ENCODE measurements at places on chromosomes 5 and 9.

- no peak for DNase-seq
Measured at GRCh38 chr5:7663808-7664207, 187.1 kb downstream of the CFAP90 start.

DNA sequence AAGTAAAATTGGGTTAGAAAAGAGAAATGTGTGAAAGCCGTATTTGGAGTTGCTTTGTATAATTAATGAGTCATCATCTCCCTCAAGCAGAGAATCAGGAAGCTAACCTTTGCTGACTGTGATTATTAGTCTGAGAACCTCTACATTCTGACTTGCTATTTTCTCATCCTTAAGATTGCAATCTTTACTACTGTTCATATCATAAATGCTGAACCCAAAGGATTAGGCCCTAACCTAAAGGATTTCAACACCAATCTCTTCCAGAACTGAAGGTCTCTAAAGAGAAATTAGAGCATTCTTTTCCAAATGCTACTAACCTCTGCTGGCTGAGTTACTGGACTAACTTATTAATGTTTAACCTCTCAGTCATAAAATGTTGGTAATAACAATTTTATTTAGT is 538.1 kb upstream of the MEF2C start:
- peak; percentile 29 for DNase-seq

GRCh38 chr9:129221233-129221632 is 43.2 kb upstream of the IER5L start:
- no peak for DNase-seq

- DNase-seq = no peak
Measured at GRCh38 chr9:128901822-128902221, 19.0 kb upstream of the PHYHD1 start.

GRCh38 chr9:84823421-84824271 is 154.1 kb downstream of the NTRK2 start:
- DNase-seq = no peak

- DNase-seq = no peak
Measured at GRCh38 chr5:74441616-74442015, 198.9 kb downstream of the ENC1 start.

DNA sequence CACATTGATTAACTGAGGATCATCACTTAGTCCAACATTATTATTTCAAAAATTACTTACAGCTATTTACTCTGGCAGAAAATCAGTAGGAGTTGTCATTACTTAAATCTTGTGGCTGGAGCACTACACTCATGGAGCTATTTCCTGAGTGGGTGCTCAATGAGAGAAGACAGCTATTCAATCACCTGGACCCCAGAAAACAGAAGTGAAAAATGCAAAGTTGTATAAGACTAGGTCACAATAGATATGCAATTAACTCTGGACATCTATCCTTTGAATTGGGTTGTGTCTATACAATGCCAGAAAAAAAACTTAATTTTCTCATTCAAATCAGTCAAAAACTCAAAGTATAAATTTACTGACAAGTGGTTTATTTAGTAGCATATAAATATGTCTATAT is 340.9 kb downstream of the EFNA5 start:
- no peak for DNase-seq

DNA sequence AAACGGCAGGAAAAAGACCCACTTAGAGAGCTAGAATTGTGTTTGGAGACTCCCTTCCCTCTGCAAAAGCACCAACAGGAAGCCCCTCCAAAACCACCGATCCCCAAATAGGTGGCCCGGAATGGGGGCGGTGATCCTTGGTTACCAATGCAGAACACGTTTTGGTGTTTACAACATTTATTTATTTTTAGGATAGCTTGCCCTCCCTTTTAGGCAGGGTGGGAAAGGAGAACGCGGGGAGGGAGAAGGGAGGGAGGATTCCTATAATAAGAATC is 579 bp upstream of the NTRK2 start:
- no peak for DNase-seq

GRCh38 chr9:126927419-126927818 is 12.8 kb downstream of the RALGPS1 start:
- no peak for DNase-seq

DNA sequence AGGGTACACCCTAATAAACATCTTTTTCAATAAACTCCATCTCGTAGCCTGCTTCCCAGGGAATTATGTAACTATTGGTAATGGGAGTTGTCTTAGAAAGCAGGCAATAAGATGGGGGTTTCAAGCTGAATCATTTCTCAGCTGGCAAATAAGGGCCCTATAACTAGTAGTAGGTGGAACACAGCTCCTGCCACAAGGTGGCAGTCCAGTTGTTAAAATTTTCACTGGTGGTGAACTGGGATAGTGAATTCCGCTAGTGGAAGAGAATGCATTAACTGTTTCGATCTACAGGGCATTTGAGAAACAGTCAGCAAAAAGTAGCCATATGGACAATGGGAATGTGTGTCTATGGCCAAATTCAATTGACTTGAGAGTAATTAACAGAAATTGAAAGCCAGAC is 27.7 kb downstream of the PCDHB15 start:
- peak; percentile 49 for DNase-seq

DNA sequence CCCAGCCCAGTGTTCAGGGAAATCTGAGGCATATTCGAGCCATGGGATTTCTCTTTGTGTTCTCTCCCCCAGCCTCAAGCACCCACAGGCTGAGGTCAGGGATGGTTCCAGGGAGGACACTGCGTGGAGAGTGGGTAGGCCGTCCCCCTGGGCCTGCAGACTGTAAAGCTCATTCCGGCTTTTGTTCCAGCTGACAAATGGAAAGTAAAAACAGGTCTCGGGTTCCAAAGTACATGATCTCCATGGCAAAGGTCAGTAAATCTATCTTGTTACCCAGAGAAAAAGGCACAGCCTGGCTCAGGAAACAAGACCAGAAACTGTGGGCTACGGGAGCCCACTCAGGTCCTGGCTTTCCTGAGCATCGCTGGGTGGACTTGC is 116.2 kb downstream of the ROR2 start:
- no peak for DNase-seq

DNA sequence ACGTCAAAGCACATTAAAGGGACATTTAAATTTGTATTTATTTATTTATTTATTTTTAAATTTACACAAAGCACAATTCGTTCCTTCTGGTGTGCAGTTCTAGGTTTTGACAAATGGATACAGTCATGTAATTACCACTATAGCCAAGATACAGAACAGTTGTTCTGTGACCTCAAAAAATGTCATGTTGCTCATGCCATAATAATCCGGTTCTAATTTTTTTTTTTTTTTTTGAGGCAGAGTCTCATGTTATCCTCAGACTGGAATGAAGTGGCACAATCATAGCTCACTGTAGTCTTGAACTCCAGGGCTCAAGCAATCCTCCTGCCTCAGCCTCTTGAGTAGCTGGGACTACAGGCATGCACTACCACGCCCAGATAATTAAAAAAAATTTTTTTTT is 7.8 kb downstream of the IGFBPL1 start:
- no peak for DNase-seq

DNA sequence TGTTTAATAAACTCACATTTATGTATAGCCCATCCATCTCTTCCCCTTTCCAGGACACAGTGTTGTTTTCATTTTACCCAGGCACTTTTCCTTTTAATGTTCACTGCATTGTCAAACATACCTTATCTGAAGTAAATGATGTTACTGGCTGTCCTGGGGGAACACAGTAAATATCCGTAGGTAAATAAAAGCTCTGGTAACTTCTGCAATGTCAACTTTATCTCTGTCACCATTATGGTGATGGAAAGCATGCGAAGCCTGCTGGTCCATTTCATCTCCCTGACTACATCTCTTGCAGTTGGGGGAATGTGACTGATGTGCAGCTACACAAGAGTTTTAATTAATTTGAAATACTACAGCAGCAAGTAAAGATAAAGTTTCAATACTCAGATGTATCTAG is 1162.1 kb upstream of the SEMA6A start:
- no peak for DNase-seq

DNA sequence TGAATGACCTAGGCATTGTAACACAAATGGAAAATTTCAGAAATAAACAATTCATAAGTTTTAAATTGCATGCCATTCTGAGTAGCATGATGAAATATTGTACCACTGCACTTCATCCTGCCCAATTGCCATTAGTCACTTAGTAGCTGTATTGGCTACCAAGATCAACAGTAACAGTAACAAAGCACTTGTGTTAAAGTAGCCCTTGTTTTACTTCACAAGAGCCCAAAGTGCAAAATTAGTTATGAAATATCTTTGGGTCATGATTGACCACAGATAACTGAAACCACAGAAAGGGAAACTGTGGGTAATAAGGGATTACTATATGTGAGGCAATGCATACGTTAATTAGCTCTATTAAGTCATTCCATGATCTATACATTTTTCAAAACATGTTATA is 33.3 kb upstream of the RORB start:
- no peak for DNase-seq

DNA sequence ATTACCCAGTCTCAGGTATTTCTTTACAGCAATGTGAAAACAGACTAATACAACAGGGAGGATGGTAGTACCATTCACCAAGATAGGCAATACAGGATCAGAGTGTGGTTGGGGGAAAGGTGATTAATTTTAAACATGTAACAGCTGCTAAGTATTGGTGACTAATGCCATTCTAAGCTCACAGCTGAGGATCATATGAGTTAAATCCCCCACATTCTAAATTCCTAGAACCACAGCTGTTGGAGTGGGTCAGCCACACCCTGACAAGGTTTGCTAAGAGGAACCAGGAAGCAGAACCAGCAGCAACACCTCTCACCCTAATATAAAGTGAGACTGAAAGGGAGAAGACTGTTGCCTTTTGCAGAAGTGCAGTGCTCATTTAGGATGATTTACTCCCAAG is 24.8 kb downstream of the HSPB3 start:
- peak; percentile 34 for DNase-seq

- DNase-seq = no peak
Measured at GRCh38 chr5:123814801-123815470, 303.0 kb downstream of the CSNK1G3 start.

- DNase-seq = peak; percentile 26
Measured at GRCh38 chr5:7391215-7391614, 4.7 kb upstream of the ADCY2 start.

DNA sequence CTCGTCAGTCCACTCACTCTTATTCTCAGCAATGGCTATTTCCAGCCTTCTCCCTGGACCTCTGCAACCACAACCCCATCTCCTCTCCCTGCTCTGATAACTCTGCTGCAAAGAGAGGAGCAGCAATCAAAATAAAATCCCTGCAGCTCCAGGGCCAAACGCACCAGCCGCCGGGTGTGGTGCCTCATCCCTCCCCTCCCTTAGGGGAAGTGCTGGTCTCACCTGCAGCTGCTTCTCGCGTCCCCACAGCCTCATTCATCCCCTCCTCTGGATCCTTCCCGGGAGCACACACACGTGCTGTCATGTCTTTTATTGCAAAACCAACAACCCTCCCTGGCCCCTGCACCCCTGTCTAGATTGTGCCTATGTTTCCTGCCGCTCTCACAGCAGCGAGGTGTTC is 77.8 kb downstream of the TENT4A start:
- DNase-seq = no peak

DNA sequence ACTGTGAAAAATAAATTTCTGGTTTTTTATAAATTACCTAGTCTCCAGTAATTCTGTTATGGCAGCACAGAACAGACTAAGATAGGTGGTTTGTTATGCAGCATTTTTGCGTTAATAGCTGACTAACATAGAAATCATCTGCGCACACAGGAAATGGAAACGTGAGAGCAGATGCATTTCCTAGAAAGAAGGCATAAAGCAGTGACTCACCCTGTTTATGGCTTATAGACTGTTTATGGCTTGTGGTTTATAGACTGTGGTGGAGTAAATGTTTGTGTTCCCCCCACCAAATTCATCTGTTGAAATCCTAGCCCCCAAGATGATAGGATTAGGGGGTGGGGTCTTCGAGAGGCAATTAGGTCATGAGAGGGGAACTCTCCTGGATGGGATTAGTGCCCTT is 18.3 kb upstream of the OSMR start:
- no peak for DNase-seq

- no peak for DNase-seq
Measured at GRCh38 chr9:78234810-78235209, 1.1 kb upstream of the CEP78 start.

GRCh38 chr9:90546200-90546599 is 96.4 kb downstream of the DIRAS2 start:
- DNase-seq = peak; percentile 4

- DNase-seq = peak; percentile 16
Measured at GRCh38 chr5:100827481-100827889, 75.6 kb downstream of the ST8SIA4 start.

GRCh38 chr5:43592363-43592762 is 10.6 kb upstream of the NNT start:
- no peak for DNase-seq

DNA sequence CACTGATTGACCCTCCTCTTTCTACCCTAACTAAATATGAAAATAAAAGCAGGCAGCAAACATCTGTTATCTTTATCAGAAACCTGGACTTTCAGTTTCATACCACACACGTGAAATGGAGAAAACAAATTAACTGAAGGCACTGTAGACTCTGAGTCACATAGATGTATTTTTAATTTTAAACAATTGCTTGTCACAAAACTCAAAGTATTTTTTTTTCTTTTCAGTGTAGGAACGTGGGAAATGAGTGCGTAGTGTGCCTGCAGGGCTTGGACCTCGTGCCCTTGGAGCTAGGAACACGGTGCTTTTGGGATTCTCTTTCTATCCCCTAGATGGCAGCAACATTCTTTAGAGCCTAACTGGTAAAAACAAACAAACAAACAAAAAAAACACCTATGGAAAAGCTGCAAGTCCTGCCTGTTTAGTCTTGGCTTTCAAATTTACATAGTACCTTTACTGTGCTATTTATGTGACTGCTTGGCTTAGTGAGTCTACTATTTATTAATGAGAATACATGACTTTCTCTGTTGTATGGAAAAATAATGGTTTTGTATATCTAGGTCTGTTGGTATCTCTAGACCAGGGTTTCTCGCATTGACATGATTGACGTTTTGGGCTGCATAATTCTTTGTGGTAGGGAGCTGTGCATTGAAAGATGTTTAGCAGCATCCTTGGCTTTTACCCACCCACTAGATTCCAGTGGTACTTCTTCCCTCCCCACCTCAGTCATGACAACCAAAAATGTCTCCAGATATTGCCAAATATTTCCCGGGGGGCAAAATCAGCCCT is 16.8 kb upstream of the ACTBL2 start:
- DNase-seq = peak; percentile 77

DNA sequence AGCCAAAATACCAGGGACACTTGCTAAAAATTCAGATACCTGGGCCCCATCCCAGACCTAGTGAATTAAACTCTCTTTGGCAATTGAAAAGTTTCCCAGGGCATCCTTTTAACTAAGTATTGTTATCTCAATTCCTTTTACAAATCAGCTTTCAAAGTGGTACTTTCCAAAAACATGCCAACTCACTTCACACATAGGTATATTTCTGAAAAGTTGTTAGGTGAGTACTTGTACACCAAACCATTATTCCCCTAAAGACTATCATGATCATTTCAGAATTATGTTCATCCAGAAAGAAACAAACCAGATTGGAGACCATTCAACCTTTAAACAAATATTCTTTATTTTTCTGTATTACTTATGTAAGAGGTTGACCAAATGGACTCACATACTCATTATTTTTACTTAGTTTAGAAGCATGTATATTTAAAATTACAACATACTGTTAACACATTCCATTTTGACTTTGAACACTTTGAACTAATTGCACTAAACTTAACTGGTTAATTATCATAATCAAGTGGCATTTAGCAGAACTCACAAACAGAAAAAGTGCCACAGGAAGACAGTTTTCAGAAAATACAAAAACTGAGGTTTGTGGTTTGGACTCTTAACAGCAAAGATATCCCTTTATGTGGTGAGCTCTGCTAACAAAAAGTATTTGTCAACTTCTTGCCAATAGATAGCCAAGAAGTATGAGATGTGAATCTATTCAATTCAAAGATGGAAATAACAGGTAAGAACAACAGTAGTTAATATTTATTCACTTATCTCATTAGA is 40.7 kb downstream of the KIAA0825 start:
- peak; percentile 21 for DNase-seq

- DNase-seq = no peak
Measured at GRCh38 chr5:90366948-90367347, 42.6 kb downstream of the CETN3 start.

Measured in OCI-M1 (cell line).